ENCODE measurements at places on chromosomes 1 and 21. TPM values are rescaled to one million over a fixed set of nuclear protein-coding genes. Genes with fewer than 3 reads are reported as not detected.

The SPATA21 gene
- not detected for total RNA-seq

DNA sequence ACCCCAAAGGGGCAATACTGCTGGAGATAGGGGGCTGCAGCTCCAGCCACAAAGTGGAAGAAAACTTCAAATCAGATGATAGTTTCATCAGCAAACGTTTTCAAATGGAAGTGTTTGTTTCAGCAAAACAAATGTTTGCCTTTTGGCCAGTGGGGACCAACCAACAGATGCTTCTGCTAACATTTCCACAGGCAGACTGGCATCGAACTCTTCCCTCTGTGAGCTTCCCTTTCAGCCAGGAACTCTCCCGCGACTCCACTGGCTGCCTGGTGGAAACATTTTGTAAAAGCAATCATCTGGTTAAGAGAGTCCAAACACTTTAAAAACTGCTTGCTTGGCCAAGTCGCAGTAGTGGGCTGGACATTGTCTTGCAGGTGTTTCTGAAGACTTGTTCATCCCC, 30.7 kb downstream of the CENPF start:
- no peaks in the 10 kb centered on the region for H3K27me3 ChIP-seq
- peaks cover 33% of the 10 kb centered on the region for H3K4me1 ChIP-seq
- DNase-seq = no peak
- H3K4me3 ChIP-seq = no peak overlapping the region

DNA sequence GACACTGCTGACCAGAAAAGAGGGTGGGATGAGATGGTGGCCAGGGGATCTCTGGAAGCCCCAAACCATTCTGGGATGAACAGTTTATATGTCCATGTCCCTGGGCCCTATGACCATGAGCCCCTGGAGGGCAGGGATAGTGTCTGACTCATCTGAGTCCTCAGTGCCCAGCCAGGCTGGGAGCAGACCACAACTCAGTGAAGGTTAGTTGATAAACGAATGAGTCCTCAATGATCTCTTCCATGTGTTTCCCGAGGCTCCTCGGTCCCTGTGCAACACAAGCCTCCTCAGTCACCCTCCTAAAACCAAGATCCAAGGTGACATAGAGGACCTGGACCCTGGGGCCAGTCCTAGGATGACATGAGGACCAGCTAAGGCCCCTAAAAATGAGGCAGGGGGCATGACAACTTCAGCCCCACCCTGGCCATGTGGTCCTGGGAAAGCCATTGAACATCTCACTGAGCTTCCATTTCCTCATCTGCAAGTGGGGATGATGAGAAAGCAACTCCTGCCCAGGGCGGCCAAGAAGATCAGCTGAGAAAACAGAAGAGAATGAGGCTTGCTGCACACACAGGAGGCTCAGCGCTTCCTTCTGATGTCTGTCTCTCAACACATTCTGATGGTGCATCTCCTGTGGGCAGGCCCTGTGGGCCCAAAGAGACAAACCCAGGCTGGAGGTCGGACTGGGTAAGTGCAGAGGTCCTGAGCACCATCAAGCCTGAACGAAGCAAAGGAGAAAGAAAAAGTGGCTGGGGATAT, 86.3 kb downstream of the GLIS1 start:
- no peak for DNase-seq
- H3K36me3 ChIP-seq = no peaks in the 10 kb centered on the region
- no peaks in the 10 kb centered on the region for H3K4me1 ChIP-seq
- no peak overlapping the region for H3K27ac ChIP-seq
- H3K27me3 ChIP-seq = no peaks in the 10 kb centered on the region

The ALPL gene
- total RNA-seq = not detected

DNA sequence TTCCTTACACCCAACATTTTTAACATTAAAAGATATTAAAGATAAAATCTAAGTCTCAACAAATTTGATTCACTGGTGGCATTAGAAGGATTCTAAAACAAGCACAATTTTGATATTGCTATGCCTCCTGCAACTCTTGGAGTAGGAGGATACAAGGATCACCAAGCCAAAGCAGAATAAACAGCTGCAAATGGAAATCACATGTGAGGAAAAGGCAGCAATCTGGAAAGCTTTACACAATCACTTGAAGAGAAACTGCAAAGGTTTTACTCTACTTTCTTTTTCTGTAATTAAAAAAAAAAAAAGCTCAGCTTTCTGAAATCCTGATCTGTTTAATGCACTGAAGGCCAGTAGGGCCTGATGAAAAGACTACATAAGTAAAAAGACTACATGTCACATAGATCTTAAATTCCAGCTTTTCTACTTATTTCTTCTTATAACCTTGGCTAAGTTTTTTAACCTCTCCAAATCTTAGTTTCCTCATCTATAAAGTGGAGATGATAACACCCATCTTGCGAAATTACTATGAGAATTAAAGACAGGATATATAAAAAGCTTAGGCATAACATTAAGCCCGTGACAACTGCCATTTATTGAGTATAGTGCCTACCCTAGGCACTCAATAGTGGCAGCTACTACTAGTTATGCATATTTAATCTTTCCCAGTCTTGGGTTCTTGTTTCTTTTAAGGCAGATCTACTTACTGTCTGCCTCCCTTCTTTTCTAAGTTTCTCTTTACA, 73.5 kb downstream of the EPS15 start:
- peaks cover 42% of the 10 kb centered on the region for H3K36me3 ChIP-seq
- peaks cover 34% of the 10 kb centered on the region for H3K4me1 ChIP-seq
- H3K27me3 ChIP-seq = no peaks in the 10 kb centered on the region
- H3K27ac ChIP-seq = no peak overlapping the region

GRCh38 chr1:231990388-231990787, 363.8 kb downstream of the DISC1 start:
- H3K27ac ChIP-seq = no peak overlapping the region
- no peaks in the 10 kb centered on the region for H3K4me1 ChIP-seq

The NLRP3 gene
- 0.97 TPM for total RNA-seq

The FCER1G gene
- total RNA-seq = 0.99 TPM

DNA sequence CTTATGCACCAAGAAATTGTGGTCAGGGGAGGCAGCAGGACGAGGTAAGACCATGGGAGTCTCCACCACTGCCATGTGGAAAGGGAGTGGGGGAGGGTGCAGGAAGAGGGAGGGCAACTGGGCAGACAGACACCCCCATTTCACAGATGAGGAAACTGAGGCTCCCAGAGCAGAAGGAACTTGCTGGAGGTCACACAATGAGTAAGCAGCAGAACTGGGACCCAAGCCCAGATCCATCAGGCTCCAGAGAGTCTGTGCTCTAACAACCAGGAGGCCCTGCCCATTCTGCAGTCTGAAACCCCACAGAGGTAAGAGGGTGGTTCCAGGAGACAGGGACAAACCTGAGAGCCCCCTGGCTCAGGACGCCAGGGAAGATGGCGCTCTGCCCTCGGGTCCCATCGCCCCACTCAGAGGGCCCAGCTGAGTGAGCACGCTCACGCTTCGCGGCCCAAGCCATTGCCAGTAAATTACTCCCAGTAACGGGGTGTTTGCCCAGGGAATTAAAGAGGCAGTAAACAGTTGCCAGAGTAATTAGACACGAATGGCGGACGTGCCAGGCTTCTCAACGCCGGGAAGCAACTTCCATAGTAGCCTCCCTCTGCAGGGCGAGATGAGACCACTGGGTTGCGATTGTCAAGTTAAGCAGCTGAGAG, 59.2 kb downstream of the MATN1 start:
- H3K4me1 ChIP-seq = no peaks in the 10 kb centered on the region
- H3K4me3 ChIP-seq = no peak overlapping the region
- no peak for DNase-seq
- H3K27me3 ChIP-seq = no peaks in the 10 kb centered on the region

The KRTAP11-1 gene
- total RNA-seq = not detected

GRCh38 chr1:205440476-205441317, 15.1 kb downstream of the BLACAT1 start:
- H3K27me3 ChIP-seq = peaks cover 4% of the 10 kb centered on the region
- H3K4me1 ChIP-seq = peaks cover 20% of the 10 kb centered on the region
- H3K36me3 ChIP-seq = no peaks in the 10 kb centered on the region
- peak overlapping the region; percentile 73 for H3K4me3 ChIP-seq
- DNase-seq = peak; percentile 87

- H3K36me3 ChIP-seq = no peaks in the 10 kb centered on the region
- H3K4me3 ChIP-seq = no peak overlapping the region
- DNase-seq = no peak
- peaks cover 21% of the 10 kb centered on the region for H3K27me3 ChIP-seq
- H3K4me1 ChIP-seq = no peaks in the 10 kb centered on the region
- no peak overlapping the region for H3K27ac ChIP-seq
Measured at GRCh38 chr1:232766241-232766890, 38.9 kb upstream of the MAP10 start.

GRCh38 chr1:36520771-36521420, 38.2 kb upstream of the CSF3R start:
- H3K27ac ChIP-seq = no peak overlapping the region
- DNase-seq = no peak
- no peak overlapping the region for H3K4me3 ChIP-seq
- no peaks in the 10 kb centered on the region for H3K27me3 ChIP-seq

- no peak overlapping the region for H3K4me3 ChIP-seq
- H3K27me3 ChIP-seq = peaks cover 4% of the 10 kb centered on the region
- DNase-seq = no peak
- no peak overlapping the region for H3K27ac ChIP-seq
Measured at GRCh38 chr1:165476776-165477175, 31.9 kb upstream of the RXRG start.

GRCh38 chr1:150194381-150195031, 41.4 kb downstream of the ANP32E start:
- H3K27ac ChIP-seq = no peak overlapping the region
- DNase-seq = no peak
- no peaks in the 10 kb centered on the region for H3K27me3 ChIP-seq
- H3K4me3 ChIP-seq = no peak overlapping the region

DNA sequence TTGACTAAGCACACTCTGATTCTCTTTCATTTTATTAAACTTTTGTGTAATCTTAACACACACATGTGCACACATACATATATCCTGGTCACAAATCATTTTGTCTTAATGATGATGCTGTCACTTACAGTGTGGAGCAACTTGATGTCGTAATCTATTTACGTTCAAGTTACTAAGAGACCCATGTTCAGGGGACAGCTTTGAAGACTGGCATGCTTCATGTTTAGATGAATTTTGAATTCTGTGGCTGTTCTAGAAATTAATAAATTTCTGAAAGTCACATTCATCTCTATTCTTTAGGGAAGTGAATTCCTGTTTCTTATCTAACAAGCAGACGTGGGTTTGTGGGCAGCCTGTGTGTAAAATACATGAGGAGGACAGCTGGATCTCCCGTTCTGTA, 1637.8 kb downstream of the PLA2G4A start:
- H3K4me3 ChIP-seq = no peak overlapping the region
- H3K27ac ChIP-seq = no peak overlapping the region
- no peaks in the 10 kb centered on the region for H3K36me3 ChIP-seq
- DNase-seq = no peak
- no peaks in the 10 kb centered on the region for H3K27me3 ChIP-seq

GRCh38 chr21:34609244-34609932, 5.5 kb downstream of the RCAN1 start:
- H3K36me3 ChIP-seq = no peaks in the 10 kb centered on the region
- peaks cover 20% of the 10 kb centered on the region for H3K4me1 ChIP-seq
- H3K4me3 ChIP-seq = no peak overlapping the region
- no peak overlapping the region for H3K27ac ChIP-seq
- H3K27me3 ChIP-seq = no peaks in the 10 kb centered on the region

GRCh38 chr1:44801491-44802305, 1.5 kb downstream of the PLK3 start:
- H3K36me3 ChIP-seq = peaks cover 50% of the 10 kb centered on the region
- DNase-seq = peak; percentile 64
- peak overlapping the region; percentile 93 for H3K27ac ChIP-seq
- H3K27me3 ChIP-seq = no peaks in the 10 kb centered on the region
- peaks cover 45% of the 10 kb centered on the region for H3K4me1 ChIP-seq

The S100A2 gene
- total RNA-seq = 5.3 TPM

DNA sequence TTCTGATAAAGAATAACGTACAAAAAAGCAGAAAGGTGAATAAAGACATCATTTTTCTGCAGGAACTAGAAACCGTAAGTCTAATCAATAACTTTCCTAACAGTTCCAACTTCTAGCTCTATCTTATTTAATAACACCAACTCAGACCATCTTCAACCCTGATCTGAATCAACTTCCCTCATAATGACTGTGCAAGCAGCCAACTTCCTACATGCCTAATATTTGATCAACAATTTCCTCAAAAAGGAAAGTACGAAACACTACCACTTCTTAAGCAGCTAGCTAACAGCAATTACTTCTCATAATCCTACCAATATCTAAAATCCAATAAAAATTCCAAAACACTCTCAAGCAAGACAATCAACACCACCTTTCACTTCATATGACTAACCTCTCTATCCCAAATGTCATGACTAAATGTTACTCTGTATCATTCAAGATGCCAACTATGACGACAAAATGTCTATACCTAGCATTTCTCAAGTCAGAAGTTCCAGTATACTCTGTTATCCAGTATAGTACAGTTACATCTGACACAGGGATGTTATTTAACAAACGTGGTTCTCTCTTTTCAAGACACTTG, 1.7 kb downstream of the COP1 start:
- H3K4me1 ChIP-seq = peaks cover 33% of the 10 kb centered on the region
- H3K4me3 ChIP-seq = peak overlapping the region; percentile 97
- DNase-seq = no peak
- peaks cover 15% of the 10 kb centered on the region for H3K36me3 ChIP-seq

GRCh38 chr1:82492159-82492558, 691.4 kb downstream of the ADGRL2 start:
- no peak for DNase-seq
- H3K27me3 ChIP-seq = no peaks in the 10 kb centered on the region
- no peaks in the 10 kb centered on the region for H3K4me1 ChIP-seq
- no peak overlapping the region for H3K4me3 ChIP-seq

The GPR37L1 gene
- total RNA-seq = not detected

The LORICRIN gene
- total RNA-seq = not detected

DNA sequence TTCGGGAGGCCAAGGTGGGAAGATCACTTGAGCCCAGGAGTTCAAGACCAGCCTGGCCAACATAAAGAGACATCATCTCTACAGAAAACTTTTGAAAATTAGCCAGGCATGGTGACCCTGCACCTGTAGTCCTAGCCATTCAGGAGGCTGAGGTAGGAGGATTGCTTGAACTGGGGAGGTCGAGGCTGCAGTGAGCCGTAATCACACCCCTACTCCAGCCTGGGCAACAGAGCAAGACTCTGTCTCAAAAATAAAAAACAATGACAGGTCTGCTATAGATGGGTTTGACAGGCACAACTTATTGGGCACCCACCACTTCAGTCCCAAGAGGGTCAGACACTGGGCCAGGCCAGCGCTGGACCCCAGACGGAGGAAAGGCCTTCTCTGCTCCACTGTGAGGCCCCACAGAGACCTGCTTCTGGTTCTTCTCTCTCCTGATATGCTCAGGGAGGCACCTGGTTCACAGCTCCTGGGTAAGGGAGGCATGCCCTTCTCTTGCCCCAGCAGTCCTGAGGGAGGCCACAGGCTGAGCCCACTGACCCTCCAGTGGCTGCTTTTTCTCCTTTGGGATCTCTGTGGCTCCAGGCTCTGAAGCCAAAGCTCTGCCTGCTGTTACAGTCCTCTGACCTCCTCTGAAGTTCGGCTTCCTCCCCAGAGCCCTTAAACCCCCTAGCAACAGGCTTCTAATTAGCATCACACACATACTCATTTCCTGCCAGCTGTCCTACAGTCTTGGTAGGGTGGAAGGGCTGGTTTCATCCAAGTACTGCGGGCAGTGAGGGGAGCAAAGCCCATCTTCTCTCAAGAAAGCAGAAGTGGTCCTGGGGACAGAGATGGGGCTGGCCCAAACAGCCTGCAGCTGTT, 14.4 kb downstream of the S100A16 start:
- peaks cover 17% of the 10 kb centered on the region for H3K4me1 ChIP-seq
- H3K36me3 ChIP-seq = no peaks in the 10 kb centered on the region
- H3K27me3 ChIP-seq = no peaks in the 10 kb centered on the region

GRCh38 chr1:30895382-30895943, 13.1 kb downstream of the SDC3 start:
- no peak overlapping the region for H3K27ac ChIP-seq
- DNase-seq = no peak
- no peaks in the 10 kb centered on the region for H3K4me1 ChIP-seq
- H3K36me3 ChIP-seq = no peaks in the 10 kb centered on the region
- peaks cover 2% of the 10 kb centered on the region for H3K27me3 ChIP-seq

The KRTAP12-2 gene
- not detected for total RNA-seq

All from activated CD4-positive, alpha-beta memory T cell treated with anti-CD3 and anti-CD28 coated beads for 36 hours (primary cell).